Spleen (tissue), 13 donors: ENCODE measurements at places on chromosomes 6 and 20. TPM values are rescaled to one million over a fixed set of nuclear protein-coding genes. Genes with fewer than 3 reads are reported as not detected.

GRCh38 chr6:116027801-116028200 is 32.9 kb downstream of the FRK start:
- no peaks in the 10 kb centered on the region for H3K27me3 ChIP-seq
- no peak overlapping the region for H3K27ac ChIP-seq
- no peak for DNase-seq
- H3K4me1 ChIP-seq, result no peaks in the 10 kb centered on the region
- no peak overlapping the region for H3K4me3 ChIP-seq

- no peaks in the 10 kb centered on the region for H3K4me1 ChIP-seq
- no peak for DNase-seq
- peaks cover 3% of the 10 kb centered on the region for H3K27me3 ChIP-seq
Observed at GRCh38 chr6:168623736-168624135, 182.8 kb downstream of the SMOC2 start.

DNA sequence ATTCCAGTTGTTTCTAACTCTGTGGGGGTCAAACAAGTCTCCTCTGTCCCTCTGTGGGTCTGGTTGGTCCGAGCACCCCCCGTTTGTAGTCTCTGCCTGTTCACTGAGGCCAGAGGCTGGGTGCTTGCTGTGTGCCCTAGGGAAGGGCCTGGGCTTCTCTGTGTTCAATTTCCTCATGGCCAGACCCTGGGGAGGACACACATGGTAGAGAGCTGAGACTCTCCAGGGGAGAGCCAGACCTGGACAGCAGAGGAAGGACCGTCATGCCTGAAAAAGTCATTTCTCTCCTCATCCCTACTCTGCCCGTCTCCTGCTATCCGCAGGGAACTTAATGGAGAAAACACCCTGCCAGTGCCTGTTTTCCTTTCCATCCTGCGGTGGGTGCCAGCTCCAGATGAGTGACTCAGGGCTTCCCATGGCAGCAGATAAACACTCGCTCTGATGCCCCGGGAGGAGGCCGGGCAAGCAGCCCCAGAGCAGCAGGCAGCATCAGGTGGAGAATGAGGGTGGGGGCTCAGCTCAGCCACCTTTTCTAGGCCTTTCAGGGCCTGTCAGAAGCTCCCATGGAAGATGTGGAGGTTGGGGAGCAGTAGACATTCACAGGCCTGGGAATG is 51.9 kb downstream of the SNAI1 start:
- H3K27me3 ChIP-seq, result no peaks in the 10 kb centered on the region
- no peak overlapping the region for H3K4me3 ChIP-seq
- no peak for DNase-seq
- H3K36me3 ChIP-seq, result no peaks in the 10 kb centered on the region
- H3K27ac ChIP-seq, result peak overlapping the region; percentile 57
- H3K4me1 ChIP-seq, result peaks cover 22% of the 10 kb centered on the region

GRCh38 chr6:2351807-2352431 is 106.5 kb upstream of the GMDS start:
- H3K4me3 ChIP-seq, result no peak overlapping the region
- H3K27ac ChIP-seq, result no peak overlapping the region
- no peaks in the 10 kb centered on the region for H3K36me3 ChIP-seq
- DNase-seq, result no peak
- no peaks in the 10 kb centered on the region for H3K4me1 ChIP-seq

The RIMS4 gene
- not detected for total RNA-seq

The OVOL2 gene
- not detected for total RNA-seq

DNA sequence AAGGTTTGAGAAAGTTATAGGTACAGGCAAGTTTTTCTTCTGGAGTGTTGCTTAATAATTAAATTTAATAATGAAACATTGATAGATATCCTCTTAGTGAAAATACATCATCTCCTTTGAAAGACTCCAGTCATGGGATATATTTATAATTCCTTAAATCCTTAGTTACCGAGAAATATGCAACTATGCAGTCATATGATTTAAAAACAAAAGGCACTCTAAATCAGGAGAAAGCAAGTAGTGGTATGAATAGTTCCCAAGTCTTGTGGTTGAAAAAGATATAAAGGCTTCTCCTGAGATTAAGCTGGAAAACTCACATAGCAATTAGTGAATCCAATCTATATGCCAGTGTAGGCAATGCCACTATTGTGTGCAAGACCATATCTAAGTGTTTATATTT is 475.4 kb downstream of the EYS start:
- H3K36me3 ChIP-seq, result no peaks in the 10 kb centered on the region
- H3K27me3 ChIP-seq, result no peaks in the 10 kb centered on the region
- no peaks in the 10 kb centered on the region for H3K4me1 ChIP-seq

The FUT9 gene
- not detected for total RNA-seq

- H3K4me3 ChIP-seq, result no peak overlapping the region
- H3K27ac ChIP-seq, result no peak overlapping the region
- DNase-seq, result no peak
- no peaks in the 10 kb centered on the region for H3K27me3 ChIP-seq
Observed at GRCh38 chr6:14945461-14946185, 300.2 kb upstream of the JARID2 start.

The SIRPA gene
- 37.2 TPM for total RNA-seq

DNA sequence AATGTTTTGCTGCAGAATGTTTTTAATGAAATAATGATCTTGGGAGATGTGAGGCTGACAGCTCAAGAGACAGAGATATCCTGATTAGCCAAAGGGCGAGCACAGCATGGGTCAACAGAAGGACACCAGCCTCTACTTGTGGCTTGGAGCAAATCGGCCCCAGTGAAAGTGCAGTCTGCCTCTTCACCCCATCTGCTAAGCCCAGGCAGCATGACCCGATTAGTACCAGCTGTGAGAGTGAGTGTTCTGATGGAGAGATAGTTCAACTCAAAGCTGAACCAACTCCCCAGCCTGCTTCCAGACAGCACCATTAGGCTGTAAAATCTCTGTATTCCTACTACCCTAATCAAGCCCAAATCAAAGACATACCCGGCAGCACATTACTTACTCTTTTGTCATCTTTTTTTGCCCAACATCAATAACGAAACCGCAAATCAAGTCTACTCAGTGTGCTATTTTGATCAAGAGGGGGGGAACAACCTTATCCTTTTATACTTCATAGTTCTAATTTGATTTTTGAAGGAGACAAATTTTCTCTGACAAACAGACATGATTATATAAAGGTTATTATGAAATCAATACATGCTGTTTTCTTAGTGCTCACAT is 514.1 kb upstream of the NRSN1 start:
- no peak overlapping the region for H3K4me3 ChIP-seq
- H3K27ac ChIP-seq, result no peak overlapping the region
- no peaks in the 10 kb centered on the region for H3K27me3 ChIP-seq

The PBX2 gene
- 84.3 TPM for total RNA-seq

DNA sequence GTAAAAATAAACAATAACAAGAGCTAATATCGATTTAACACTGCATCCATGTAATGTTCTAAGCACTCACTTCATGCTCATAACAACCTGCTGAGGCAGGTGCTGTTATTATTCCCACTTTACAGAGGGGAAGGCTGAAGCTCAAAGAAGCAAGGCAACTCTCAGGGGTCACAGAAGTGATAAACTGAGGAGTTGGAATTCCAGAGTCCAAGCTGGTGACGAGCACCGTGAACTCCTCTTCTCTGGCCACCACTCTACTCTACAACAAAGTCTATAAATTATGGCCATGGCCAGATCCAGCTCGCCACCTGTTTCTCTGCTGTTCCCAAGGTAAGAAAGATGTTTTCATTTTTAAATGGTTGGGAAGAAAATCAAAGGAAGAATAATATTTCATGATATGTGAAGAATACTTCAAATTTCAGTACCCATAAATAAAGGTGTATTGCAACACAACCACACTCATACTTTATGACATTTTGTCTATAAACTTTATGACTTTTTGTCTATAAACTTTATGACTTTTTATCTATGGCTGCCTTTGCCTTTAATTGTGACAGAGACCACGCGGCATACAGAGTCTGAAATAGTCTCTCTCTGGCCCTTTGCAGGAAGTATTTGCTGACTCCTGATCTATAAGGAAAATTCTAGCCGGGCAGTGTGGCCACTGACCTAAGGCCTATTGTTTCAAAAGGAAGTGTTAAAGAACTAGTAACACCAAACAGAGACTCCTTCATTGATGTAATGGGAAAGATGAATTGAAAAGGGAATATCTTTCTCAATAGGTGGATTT is 113.2 kb upstream of the KCNG1 start:
- no peak for DNase-seq
- H3K36me3 ChIP-seq, result no peaks in the 10 kb centered on the region
- no peaks in the 10 kb centered on the region for H3K27me3 ChIP-seq
- no peak overlapping the region for H3K4me3 ChIP-seq

The SYTL3 gene
- 17.4 TPM for total RNA-seq
